ENCODE measurements at places on chromosomes 5 and 9.

DNA sequence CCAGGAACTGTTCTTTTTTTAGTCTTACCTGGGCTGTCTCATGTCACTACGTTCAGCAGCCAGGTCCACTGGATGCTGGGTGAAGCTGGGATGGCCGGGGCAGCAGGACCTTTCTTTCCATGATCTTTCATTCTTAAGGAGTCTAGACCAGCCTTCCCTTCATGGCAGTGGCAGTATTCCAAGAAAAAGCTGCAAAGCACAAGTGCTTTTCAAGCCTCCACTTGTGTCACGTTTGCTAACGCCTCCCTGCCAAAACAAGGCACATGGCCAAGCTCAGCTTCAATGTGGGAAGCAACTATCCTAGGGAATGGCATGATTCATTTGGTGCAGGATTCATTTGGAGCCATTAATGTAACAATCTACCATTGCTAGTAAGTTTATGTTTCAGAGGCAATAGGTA is 94.8 kb downstream of the RCL1 start:
- no peak for DNase-seq

- DNase-seq, result no peak
Observed at GRCh38 chr5:143354025-143354424, 49.5 kb downstream of the NR3C1 start.

DNA sequence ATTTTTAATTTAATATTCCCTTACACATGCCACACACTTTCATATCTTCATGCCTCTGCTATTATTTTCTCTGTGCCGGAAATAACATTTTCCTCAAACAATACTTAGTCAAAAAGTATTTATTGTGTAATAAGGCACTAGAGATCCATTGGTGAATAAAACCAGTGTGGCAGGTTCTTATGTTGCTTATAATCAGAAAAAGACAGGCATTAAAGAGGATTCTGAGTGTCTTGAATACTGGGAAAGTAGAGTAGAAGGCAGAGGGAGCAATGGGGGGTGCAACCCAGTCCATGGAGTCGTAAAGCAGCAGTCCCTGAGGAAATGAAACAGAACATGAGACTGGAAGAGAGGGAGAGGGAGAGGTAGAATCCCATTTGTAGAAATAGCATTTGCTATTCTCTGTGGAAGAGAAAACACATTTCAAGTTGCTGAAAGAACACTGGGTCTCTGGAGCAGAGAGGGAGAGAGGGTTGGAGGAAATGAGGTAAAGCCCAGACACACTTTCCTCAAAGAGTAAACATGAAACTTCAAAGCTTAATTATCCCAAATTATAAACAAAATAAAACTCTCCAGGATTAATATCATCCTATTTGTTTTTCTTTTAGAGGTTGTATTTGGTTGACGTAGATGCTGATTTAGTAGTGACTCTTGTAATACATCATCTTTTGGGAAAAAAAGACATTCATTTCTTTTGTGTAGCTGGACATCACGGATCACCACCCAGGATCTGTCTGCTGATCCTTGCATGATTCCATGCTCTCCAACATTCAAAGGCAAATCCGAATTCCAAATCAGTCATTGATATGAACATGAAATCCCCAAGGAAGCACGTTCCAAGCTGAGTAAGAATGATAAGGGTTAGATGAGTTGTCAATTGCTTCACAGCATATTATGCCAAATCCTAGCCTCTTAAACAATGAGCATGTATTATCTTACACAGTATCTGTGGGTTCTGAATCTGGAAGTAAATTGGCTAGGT is 37.4 kb upstream of the GRAMD2B start:
- no peak for DNase-seq

- no peak for DNase-seq
Observed at GRCh38 chr5:89097103-89097502, 214.1 kb upstream of the MEF2C start.

GRCh38 chr5:131757830-131758519 is 38.8 kb downstream of the FNIP1 start:
- no peak for DNase-seq

DNA sequence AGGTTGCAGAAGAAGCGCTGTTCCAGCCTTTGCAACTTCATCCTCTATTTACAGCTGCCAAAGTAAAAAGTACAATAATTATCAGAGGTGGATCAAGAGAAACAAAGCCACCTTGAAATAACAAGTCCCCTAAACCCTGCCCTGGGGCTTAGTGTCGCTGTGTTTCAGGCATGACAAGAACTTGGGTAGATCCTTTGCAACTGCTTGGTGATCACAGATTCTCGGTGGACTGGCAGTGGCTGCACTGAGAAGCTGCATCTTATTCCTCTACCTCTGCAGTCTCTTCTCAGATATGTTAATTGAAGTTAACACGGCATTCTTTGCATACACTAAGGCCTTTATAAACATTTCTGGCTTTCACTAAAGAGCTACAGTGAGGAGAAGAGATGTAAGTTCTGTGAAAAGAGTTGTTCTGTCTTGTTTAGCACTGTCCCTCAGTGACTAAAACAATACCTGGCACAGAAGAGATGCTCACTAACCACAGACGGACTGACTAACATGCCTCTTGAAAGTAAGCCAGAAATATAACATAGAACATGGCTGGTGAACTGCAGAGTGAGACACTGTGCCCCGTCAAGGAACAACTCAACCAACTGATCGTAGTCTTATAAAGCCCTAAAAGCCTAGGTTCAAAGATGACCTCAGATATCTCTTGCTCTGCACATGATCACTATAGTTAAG is 144.2 kb downstream of the MLLT3 start:
- no peak for DNase-seq

GRCh38 chr5:128303593-128303992 is 220.0 kb downstream of the SLC12A2 start:
- no peak for DNase-seq

DNA sequence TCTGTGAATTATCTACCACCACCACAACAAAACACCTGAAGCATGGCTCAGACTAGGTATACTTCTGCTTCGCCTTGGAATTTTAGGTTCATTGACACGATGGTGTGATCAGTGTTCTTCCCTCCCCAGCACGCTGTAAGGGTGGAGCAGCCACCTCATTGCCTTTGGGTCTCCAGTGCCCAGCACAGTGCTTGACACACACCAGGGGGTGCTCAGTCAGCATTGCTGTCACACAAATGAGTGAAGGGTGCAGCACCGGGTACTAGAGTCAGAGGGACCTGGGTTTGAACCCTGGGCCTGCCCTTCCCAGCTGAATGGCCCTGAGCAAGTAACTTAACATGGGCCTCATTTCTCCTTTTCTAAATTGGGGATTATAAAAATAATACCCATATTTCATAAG is 9.9 kb upstream of the ANGPTL2 start:
- no peak for DNase-seq

DNA sequence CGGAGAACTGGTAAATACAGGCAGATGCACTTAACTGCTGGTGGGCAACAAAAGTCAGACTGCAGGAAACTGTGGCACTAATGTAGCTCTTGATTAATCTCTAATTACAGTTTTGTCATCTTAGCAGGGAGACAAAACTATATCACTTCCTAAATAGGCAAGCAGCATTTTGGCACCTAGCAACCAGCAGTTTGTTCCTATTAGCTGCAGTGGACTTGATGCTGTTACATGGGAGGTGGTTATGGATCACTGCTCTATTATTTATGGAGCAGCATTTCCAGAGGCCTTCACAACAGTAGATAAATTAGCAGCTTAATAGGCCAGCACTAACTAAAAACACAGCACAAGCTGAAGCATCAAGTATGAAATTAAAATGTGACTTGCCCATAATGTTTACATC is 518.3 kb upstream of the ITGA1 start:
- no peak for DNase-seq

- no peak for DNase-seq
Observed at GRCh38 chr5:27158775-27159174, 120.4 kb upstream of the CDH9 start.

DNA sequence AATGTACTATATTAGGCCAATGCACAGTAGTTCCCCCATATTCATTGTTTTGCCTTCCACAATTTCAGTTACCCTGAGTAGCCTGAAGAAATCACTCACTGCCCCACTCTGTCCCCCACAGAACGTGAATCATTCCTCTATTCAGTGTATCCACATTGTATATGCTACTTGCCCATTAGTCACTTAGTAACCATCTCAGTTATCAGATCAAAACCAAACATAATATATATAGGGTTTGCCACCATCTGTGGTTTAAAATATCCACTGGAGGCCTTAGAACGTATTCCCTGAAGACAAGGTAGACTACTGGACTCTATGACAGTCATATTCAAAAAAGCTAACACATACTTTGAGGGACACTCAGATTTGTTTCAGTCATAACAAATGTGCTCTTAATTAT is 465.7 kb upstream of the RGMB start:
- no peak for DNase-seq

GRCh38 chr9:69223605-69224004 is 49.5 kb downstream of the TJP2 start:
- DNase-seq, result no peak

- no peak for DNase-seq
Observed at GRCh38 chr9:110405858-110406443, 68.3 kb upstream of the TXNDC8 start.
